Esophagus mucosa (tissue), 1 donor: ENCODE measurements at places on chromosomes 13 and 19.

DNA sequence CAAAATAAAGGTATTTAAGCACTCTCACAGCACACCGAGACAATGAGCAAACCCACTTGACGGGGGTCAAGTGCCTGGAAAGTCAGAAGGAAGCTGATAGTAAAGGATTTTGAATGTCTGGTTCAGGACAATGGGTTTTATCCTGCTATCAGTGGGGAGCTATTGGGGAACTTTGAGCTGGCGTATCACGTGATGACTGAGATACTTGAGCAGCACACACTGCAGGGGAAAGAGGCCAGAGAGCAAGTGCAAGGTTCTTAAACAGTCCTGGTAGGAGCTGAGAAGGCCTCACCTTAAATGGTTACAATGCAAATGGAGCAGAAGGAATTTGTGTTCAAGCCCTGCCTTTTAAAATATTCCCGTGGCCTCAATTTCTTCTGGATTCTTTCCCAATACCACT is 225.3 kb downstream of the LACC1 start:
- no peak for ATAC-seq

DNA sequence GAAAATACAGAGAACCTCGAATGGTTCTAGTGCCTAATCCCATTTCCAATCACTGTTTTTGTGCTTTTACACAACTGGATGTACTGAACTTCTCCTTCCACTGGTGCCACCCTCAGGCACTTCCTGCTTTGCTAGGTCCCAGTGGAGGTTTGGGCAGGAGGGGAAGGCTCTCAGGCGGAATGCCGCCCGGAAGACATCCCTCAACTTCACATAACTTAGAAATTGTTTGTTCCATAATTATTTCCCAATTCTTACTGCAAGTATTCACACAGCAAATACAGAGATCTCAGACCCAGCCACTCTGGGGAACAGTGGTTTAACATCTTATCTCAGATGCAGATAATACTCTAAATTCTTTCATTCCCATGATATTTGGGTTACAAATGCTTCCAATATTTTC is 195.7 kb upstream of the IPO5 start:
- ATAC-seq: no peak

- no peak for ATAC-seq
Observed at GRCh38 chr19:18321734-18322102, 1.2 kb downstream of the LSM4 start.

DNA sequence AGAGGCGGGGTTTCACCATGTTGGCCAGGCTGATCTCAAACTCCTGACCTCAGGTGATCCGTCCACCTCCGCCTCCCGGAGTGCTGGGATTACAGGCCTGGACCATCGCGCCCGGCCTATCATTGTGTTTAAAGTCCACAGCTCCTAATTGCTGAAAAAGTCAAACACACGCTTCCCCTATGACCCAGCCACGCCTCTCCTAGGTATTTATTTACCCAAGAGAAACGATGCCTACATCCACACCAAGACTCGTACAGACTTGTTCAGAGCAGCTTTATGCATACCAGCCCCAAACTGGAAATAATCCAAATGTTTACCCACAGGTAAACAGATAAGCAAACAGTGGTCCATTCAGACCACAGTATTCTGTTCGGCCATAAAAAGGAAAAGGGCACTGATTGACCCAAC is 15.1 kb downstream of the ZNRF4 start:
- ATAC-seq: peak; percentile 87

GRCh38 chr19:31351855-31352195 is 2.6 kb upstream of the TSHZ3 start:
- ATAC-seq: no peak

GRCh38 chr13:24709186-24709913 is 29.1 kb downstream of the ATP12A start:
- no peak for ATAC-seq

GRCh38 chr13:106296723-106297122 is 238.7 kb downstream of the EFNB2 start:
- no peak for ATAC-seq

GRCh38 chr19:5352229-5352763 is 11.7 kb upstream of the PTPRS start:
- ATAC-seq: no peak

DNA sequence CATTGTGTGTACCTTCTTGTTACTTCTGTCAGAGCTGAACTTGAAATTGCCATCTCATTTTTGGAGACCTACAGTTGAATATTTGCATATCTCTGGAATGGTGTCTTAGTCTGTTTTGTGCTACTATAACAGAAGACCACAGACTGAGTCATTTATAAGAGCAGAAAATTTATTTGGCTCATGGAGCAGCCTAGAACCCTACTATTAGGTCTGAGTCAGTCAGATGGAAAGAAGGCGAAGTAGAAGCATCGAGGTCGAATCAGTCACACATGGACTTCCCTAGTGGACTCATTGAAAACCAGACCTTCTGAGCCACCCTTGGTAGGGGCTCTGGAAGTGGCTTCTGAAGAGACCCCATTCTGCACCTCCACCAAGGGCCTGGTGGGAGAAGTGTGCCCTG is 33.9 kb upstream of the TPT1 start:
- ATAC-seq: no peak

GRCh38 chr13:52156724-52157261 is 2.6 kb downstream of the NEK3 start:
- ATAC-seq: no peak

- ATAC-seq: no peak
Observed at GRCh38 chr13:40261336-40261735, 405.1 kb downstream of the FOXO1 start.

DNA sequence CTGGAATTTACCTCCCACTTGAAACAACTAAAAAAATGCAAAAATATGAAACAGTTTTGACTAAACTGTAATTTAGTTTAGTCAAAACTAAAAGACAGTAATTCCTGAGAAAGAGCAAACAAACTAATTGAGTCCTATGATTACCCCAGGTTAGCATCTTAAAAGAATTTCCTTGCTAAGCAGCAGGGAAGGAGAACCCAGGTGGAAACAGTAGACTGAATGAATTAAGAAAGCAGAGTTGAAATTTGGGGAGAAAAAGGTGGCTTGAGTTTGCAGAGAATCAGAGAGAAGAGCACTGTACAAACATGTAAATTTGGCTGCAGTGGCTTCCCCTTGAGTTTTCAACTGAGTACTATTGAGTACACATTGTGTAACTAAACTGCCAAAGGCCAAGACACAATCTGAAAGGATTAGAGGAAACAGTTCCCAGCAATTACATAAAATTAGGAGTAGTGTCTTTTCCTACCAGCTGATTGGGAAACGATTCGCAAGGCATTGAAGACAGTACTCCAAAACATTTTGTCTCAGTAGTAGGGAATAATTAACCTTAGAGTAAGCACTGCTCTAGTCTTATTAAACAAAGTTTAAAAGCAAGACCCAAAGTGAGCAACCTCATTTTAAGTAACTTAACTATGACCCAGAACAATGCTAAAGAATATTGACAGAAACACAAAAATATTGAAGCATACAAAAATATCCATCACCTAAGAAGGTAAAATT is 820.5 kb downstream of the DACH1 start:
- ATAC-seq: no peak

DNA sequence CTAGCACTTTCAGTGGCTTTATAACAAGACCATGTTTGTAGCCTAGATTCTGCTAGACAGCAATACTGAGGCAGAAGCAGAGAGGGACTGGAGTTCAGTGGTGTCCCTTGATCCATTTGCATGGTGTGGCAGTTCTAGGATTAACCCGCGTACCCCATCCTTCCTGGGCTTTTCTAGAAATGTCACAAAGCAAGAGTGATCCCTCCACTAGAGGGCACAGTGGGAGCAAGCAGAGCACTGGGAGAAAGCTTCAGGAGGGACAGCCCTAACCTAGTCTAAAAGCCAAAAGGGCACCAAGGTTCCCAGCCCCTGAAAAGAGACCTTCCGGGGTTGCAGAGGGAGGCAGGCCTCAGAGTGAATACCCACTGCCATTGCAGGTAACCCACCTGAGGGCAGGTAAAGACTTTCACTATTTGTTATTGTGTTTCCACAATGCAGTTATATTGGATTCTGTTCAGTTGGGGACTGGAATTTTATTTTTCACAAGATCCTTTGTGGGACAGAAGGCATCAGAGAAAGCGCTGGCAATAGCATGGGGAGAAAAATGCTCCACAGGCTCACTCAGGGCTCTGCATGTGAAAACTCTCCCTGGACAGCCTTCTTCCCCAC is 170.6 kb downstream of the FLT1 start:
- ATAC-seq: peak; percentile 73

DNA sequence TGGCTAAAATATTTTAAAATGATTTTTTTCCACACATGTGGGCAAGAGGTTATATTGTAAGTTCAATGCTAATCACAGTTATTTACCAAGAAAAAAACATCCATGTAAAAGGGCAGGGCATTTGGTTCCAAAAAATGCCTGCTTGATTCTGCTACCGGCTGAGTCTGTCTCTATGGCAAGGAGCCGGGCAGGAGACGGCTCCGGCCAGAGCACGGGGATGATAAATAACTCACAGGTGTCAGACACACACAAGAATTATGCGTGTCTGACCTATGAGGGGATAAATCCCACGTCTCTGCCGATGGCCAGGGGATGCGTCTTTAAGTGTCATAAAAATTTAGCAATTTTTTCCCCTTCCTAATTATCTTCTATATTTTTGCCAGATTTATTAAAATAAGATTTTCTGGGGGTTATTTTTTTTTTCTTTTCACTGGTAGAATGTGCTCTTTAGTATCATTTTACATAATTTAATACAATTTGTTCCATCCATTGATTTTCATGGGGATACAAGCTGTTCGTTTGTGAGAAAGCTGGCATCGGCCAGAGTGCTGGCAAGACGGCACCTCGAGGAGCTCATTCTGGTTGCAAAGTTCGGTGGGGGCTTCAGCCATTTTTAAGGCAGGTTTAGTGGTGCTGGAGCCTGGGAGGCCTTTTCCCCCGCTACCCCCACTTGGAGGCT is 253.9 kb downstream of the ZNF536 start:
- no peak for ATAC-seq

DNA sequence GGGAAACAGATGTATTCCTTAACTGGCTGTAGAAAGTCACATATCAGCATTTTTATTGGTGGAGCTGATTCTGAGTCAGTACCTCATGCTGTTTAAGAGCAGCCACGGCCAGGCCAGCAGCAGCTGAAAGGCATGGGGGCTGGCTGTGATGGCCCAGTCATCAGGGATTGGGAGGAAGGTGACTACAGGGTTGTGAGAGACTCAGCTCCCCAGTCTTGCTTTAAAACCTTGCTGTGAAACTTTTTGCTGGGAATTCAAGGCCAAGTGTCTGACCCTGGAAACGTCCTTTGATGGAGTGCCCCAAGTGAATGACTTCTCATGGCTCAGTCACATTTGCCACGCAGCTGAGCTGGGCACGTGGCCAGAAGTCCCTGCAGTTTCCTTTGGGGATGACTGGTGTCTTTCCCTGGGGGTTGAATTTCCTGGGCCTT is 39.1 kb upstream of the RNF113B start:
- no peak for ATAC-seq

DNA sequence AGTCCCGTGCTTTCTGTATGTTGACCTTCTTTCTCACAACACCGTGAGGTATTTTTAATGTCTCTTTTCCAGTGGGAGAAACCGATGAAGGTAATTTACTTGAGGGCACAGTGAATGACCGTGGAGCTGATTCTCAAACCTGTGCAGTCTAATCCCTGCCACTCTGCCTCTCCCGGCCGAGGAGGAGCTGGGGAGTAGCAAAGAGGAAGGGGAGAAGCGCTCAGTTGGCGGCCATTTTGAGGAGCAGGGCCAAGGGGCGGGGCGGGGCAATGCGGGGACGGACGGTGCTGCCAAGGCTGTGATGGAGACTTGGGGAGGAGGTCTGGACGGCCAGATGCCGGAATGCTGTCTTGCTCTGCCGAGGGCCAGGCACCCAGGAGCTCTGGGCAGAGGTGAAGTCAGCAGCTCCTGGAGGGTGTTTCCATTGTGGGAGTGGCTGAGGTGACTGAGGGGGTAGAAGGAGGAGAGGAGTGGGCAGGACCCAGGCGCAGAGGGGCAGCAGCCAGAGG is 12.4 kb upstream of the RANBP3 start:
- peak; percentile 4 for ATAC-seq

- ATAC-seq: no peak
Observed at GRCh38 chr19:41903193-41903953, 20.4 kb downstream of the ARHGEF1 start.

- ATAC-seq: peak; percentile 3
Observed at GRCh38 chr19:43774103-43774939, 6.5 kb downstream of the KCNN4 start.

DNA sequence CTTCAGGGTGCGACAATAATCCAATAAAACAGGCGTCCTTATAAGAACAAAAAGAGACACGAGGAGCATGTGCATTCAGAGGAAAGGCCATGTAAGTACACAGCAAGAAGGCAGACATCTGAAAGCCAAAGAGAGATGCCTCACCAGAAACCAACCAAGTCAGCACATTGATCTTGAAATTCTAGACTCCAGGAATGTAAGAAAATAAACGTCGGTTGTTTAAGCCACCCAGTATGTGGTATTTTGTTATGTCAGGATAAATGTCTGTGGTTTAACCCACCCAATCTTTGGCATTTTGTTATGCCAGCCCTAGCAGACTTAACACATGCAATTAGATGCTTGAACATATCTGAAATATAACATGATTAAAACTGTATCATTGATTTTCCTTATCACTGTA is 452.0 kb downstream of the SLITRK6 start:
- ATAC-seq: no peak

DNA sequence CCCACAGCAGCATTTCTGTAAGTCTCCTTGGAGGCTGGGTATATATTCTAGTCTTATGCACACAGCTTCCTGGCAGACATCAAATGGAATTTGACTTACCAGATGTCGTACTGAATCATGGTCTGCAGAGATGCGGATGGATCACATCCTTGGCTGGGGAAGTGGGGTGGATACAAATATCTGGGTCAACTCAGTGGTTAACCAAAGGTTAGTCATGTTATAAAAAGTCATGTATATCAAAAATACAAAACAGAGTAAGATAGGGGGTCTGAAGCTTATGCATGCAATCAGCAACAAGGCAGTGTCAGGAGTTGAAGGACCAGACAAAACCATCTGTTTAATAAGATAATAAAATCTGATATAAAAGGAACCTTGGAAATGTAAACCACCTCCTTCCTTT is 61.9 kb downstream of the WASF3 start:
- ATAC-seq: no peak

DNA sequence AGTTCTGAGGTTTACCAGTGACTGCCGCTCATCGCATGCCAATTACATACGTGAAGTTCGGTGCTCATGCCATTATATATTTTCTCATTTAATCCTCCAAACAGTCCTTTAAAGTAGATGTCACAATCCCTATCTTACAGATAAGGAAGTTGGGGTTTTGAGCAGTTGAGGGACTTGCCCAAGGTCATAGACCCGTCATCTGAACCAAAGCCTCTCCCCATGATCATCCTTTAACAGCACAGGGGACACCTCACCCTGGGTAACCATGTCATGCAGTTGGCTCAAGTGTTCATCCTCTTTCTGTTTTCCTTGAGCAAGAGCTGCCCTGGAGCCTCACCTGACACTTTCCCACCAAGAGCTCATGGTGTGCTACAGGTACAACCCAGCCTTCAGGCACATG is 69.1 kb downstream of the HSPH1 start:
- peak; percentile 48 for ATAC-seq

- no peak for ATAC-seq
Observed at GRCh38 chr19:9431475-9431874, 3.9 kb downstream of the ZNF266 start.

- ATAC-seq: no peak
Observed at GRCh38 chr19:54302257-54302656, 10.7 kb downstream of the LILRA5 start.

- no peak for ATAC-seq
Observed at GRCh38 chr19:35601971-35602370, 10.6 kb upstream of the HAUS5 start.

GRCh38 chr13:100483841-100484381 is 104.7 kb downstream of the GGACT start:
- ATAC-seq: no peak

GRCh38 chr13:107678075-107678689 is 537.2 kb downstream of the LIG4 start:
- no peak for ATAC-seq
